ENCODE measurements at places on chromosomes 7 and 10.

- no peak for DNase-seq
Observed at GRCh38 chr7:148609045-148609725, 18.6 kb downstream of the C7orf33 start.

DNA sequence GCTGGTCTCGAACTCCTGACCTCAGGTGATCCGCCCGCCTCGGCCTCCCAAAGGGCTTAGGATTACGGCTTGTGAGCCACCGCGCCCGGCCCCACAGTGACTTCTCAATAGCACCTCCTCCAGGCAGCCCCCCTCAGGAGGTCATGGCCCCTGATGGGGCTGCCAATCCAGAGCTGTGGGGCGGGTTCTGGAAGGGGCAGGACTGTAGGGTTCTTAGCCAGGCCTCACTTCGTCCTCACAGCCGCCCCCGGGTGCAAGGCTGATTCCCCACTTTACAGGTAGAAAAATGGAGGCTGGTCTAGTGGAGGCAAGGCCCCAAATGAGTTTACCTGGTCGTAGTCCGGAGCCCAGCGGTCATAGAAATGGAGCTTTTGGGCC lies 638 bp downstream of the METTL27 start:
- DNase-seq, result no peak

GRCh38 chr7:7178906-7179305 lies 3.4 kb upstream of the C1GALT1 start:
- no peak for DNase-seq

- no peak for DNase-seq
Observed at GRCh38 chr10:122864901-122865300, 14.5 kb downstream of the FAM24B start.

DNA sequence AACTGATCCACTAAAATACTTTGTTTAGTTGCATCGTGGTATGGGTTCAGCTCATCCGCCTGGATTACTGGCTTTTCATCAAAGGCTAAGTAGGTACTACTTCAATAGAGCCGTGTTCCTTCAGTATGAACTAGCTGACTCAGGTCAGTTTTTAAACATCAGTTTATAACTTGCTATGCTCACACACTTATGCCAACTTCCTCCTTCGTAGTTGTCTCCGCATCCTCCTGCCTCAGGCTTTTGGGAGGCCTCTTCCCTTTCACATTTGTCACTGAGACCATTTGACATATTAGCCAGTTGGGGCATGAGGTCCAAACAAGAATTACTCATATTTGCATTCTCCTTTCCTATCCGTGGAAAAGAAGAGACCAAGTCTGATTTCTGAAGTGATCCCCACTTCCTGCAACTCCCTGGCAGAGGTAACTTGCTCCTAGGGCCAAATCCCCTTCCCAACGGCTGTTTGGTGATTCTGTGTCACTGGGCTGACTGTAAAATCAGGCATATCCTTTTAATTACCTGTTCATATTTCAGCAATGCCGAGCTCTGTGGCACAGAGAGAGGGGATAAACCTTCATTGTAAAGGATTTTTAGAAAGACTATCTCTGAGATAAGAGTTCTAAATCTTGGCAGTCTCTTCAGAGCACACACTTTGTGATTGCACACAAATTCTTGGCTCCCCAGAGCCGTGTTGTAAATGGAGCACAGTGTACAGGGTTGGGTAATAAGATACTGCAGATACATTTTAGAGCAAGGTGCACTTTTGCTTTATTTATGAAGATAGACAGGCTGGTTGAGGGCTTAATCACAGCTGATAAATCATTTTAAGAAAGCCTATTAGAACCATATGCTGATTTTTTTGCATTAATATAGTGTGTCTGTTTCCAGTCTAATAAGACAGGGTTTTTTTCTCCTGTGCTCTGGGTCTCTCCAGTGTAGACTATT lies 108.0 kb downstream of the CREB5 start:
- DNase-seq, result no peak

GRCh38 chr7:908159-908581 lies 31.8 kb downstream of the GET4 start:
- no peak for DNase-seq

GRCh38 chr10:20993830-20994527 lies 96.9 kb upstream of the NEBL start:
- DNase-seq, result no peak

GRCh38 chr10:109030581-109031210 lies 892.6 kb downstream of the XPNPEP1 start:
- DNase-seq, result no peak

GRCh38 chr7:113374955-113375354 lies 256.6 kb upstream of the SMIM30 start:
- no peak for DNase-seq

- no peak for DNase-seq
Observed at GRCh38 chr10:50653758-50654157, 30.0 kb upstream of the SGMS1 start.

DNA sequence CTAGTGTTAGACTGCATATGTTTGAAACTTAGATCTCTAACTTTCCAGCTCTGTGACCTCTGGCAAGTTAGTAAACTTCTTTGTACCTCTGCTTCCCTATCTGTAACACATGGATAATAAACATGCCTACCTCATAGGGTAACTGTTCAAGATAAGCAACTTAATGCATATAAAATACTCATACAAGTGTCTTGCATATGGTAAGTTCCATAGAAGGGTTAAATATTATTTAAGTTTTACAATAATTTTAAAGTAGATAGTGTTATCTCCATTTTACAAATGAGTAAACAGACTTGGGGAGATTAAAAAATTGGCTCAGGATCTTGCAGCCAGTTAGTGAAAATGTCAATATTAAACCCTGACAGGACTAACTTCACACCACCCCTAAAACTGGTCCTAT lies 30.1 kb upstream of the CD36 start:
- DNase-seq, result no peak
